Bronchial epithelial cell (primary cell): ENCODE measurements at places on chromosomes 7 and 10. TPM values are rescaled to one million over a fixed set of nuclear protein-coding genes. Genes with fewer than 3 reads are reported as not detected.

Gene ST8SIA6
- 0.53 and 4.4 TPM in 2 replicates for total RNA-seq

Gene KLF6
- total RNA-seq = 49.7 and 70.6 TPM in 2 replicates

Gene CALN1
- total RNA-seq = not detected in 2 replicates

Gene SEMA3D
- 0.79 and 1.2 TPM in 2 replicates for total RNA-seq

Gene STOX1
- total RNA-seq = under 0.01 TPM in 1 of 2 replicates, not detected in the other

Gene CFAP46
- total RNA-seq = 0.26 and 0.38 TPM in 2 replicates

Gene UCMA
- total RNA-seq = not detected in 2 replicates

Gene PPRC1
- total RNA-seq = 7.8 and 10.0 TPM in 2 replicates

Gene TNS3
- 1.8 and 2.6 TPM in 2 replicates for total RNA-seq

Gene GAD2
- not detected in 2 replicates for total RNA-seq

Gene IFIT1
- total RNA-seq = 0.26 TPM in 2 replicates

Gene NUDT13
- total RNA-seq = 0.64 and 1.1 TPM in 2 replicates

Gene EN2
- not detected in 2 replicates for total RNA-seq

Gene SLC16A9
- total RNA-seq = 2.9 and 7.8 TPM in 2 replicates

Gene FFAR4
- total RNA-seq = not detected in 2 replicates

Gene C7orf57
- 0.53 and 2.4 TPM in 2 replicates for total RNA-seq

Gene SLC4A2
- 33.2 and 38.9 TPM in 2 replicates for total RNA-seq

Gene LRGUK
- under 0.01 and 0.26 TPM in 2 replicates for total RNA-seq

Gene RBP4
- total RNA-seq = not detected in 2 replicates

Gene EMX2
- total RNA-seq = not detected in 2 replicates

Gene C7orf33
- not detected in 2 replicates for total RNA-seq

Gene RBM17
- total RNA-seq = 33.2 and 45.4 TPM in 2 replicates

Gene ZDHHC6
- 20.2 and 23.4 TPM in 2 replicates for total RNA-seq

Gene HHEX
- total RNA-seq = 0.26 and 0.38 TPM in 2 replicates

Gene EFCAB10
- 0.51 and 0.53 TPM in 2 replicates for total RNA-seq

Gene POM121L12
- total RNA-seq = not detected in 2 replicates

Gene COL28A1
- total RNA-seq = not detected in 2 replicates

Gene INTS1
- total RNA-seq = 18.7 and 21.6 TPM in 2 replicates

Gene GRM3
- not detected in 2 replicates for total RNA-seq

Gene AKR1C3
- 45.5 and 69.5 TPM in 2 replicates for total RNA-seq

Gene SFMBT2
- total RNA-seq = under 0.01 TPM in 2 replicates

Gene LRRD1
- 0.13 TPM in 1 of 2 replicates, not detected in the other for total RNA-seq

Gene CCDC136
- 0.26 and 0.64 TPM in 2 replicates for total RNA-seq

Gene RHBDD2
- 10.8 and 17.4 TPM in 2 replicates for total RNA-seq

Gene C10orf62
- total RNA-seq = under 0.01 TPM in 1 of 2 replicates, not detected in the other

Gene SPDYE2
- total RNA-seq = not detected in 2 replicates

Gene BEND7
- 1.3 and 4.2 TPM in 2 replicates for total RNA-seq

Gene ASIC3
- under 0.01 and 0.26 TPM in 2 replicates for total RNA-seq

Gene CHCHD2
- 440 and 566 TPM in 2 replicates for total RNA-seq

Gene AKR1E2
- 4.2 and 6.1 TPM in 2 replicates for total RNA-seq

Gene IL2RA
- not detected in 2 replicates for total RNA-seq

Gene TMEM254
- 7.1 and 21.1 TPM in 2 replicates for total RNA-seq
